ENCODE measurements at places on chromosomes 4 and X.

DNA sequence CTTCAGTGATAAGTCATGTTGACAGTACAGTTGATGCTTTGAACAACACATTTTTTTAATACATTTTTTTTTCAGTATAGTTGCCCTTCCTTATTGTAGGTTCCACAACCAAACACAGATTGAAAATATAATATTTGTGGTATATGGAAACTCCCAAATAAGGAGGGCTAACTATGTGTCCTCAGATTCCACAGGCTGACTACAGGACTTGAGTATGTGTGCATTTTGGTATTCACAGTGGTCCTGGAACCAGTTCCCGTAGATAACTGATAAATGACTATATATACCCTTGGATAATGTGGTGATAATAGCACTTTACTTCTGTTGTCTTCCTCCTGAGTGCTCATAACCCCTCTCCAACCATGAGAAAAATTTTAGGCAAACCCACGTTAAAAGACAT is 111.6 kb upstream of the NUDT6 start:
- DNase-seq: no peak

DNA sequence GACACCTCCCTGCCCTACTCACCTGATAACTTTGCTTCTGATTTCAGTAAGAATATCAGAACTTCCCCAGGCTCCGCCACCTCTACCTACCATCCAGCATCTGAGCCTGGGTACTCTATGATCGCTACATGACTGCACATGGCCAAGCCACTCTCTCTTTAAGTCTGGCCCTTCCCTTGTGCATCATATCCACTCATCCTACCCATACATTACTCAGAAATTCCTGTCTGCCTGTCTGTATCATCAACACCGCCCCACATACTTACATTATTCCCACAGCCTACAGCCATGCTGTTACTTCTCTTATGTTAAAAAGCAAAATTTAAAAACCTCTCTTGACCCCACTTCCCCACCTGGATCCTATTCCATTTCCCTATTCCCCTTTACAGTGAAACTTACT is 84.7 kb downstream of the SCD5 start:
- DNase-seq: no peak

GRCh38 chr4:80202190-80202711 is 4.9 kb downstream of the PRDM8 start:
- DNase-seq: peak; percentile 76

GRCh38 chrX:115054876-115055275 is 37.5 kb upstream of the IL13RA2 start:
- no peak for DNase-seq

All from hematopoietic multipotent progenitor cell (in vitro differentiated cells).